ENCODE measurements at places on chromosomes 7 and 10.

DNA sequence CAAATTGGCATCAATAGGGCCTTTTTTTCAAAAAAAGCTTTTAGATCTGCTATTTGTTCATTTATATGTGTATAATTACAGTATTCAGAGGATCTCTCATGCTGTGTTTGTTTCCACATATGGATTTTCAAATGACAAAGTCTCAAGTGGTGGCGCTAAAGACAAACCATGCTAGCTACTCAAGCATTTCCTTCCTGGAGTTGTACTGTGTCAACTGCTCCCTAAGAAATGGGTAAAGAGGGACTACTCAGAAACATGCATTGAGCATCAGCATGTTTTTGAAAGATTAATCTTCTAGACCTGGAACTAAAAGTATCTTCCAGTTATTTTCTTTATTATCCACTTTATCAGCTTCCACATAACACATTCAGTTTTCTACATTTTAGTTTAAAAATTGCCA lies 12.7 kb downstream of the CNTNAP2 start:
- no peak for DNase-seq

DNA sequence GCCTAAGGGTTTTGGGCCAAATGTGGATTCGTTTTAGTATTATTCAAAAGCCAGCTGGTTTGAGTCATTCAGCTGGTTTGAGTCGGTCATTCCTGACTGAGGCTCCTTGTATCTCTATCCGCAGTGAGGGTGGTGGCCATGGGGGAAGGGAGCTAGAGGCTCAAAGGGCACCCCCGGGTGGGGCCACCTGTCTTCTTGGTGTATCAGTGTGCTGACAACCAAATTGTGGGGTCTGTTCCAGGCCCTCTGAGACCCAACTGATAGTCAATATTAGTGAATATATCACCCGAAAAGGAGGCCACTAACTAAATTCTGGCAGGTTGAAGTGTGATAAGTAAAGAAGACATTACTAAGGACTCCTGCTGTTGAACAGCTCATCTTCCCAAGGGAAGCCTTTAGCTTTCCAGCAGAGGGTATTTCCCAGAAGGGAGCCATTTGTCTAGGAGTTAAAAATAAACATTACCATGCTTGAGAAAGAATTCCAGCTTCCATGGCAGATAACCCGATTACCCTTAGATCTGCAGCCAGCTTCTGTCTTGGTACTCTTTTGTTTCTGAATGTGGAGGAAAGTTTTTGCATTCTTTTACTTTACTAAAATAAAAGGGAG lies 29.9 kb upstream of the DDX50 start:
- DNase-seq, result no peak

GRCh38 chr10:21372651-21373410 lies 152.7 kb downstream of the SKIDA1 start:
- peak; percentile 47 for DNase-seq

DNA sequence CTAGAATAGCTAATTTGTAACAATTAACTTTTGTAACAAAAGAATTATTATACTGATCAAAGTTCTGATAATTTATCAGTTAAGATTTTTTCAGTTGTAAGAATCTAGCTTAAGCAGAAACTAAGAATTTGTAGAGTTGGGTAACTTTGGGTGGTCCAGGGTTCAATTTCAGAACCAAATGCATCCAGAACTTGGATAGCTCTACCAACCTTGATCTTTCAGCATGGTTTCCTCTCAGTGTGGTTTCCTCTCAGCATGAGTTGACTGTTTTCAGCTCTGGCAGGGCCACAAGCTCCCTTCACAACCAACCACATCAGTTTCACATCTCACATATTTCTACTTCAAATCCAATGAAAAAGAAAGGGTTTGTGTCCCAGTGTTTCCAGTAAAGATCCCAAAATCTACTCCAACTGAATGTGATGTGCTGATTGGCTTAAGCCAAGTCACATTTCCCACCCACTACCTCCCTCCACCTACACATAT lies 3.3 kb upstream of the FAS start:
- no peak for DNase-seq

GRCh38 chr10:117741524-117741923 lies 199.0 kb downstream of the EMX2 start:
- DNase-seq, result no peak

GRCh38 chr7:13980474-13980873 lies 9.0 kb downstream of the ETV1 start:
- DNase-seq, result no peak

- no peak for DNase-seq
Observed at GRCh38 chr7:114645451-114645850, 230.8 kb downstream of the FOXP2 start.

- DNase-seq, result no peak
Observed at GRCh38 chr7:39248041-39248691, 270.5 kb downstream of the POU6F2 start.

GRCh38 chr7:140519007-140519399 lies 39.7 kb upstream of the MKRN1 start:
- DNase-seq, result no peak

DNA sequence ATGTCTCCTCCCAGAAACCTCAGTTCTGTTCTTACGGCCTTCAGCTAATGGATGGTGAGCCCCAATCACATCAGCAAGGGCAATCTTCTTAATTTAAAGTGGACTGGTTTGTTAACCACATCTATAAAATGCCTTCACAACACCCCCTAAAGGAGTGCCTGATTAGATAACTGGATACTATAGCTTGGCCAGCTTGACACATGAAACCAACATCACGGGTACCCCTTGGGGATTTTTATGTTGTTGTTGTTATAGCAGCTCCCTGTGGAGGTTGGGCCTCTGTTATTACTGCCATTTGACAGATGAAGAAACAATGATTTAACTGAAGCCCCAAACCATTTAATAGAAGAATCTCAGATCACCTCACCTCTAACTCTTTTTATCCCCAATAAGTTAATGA lies 26.8 kb downstream of the STRA8 start:
- no peak for DNase-seq

DNA sequence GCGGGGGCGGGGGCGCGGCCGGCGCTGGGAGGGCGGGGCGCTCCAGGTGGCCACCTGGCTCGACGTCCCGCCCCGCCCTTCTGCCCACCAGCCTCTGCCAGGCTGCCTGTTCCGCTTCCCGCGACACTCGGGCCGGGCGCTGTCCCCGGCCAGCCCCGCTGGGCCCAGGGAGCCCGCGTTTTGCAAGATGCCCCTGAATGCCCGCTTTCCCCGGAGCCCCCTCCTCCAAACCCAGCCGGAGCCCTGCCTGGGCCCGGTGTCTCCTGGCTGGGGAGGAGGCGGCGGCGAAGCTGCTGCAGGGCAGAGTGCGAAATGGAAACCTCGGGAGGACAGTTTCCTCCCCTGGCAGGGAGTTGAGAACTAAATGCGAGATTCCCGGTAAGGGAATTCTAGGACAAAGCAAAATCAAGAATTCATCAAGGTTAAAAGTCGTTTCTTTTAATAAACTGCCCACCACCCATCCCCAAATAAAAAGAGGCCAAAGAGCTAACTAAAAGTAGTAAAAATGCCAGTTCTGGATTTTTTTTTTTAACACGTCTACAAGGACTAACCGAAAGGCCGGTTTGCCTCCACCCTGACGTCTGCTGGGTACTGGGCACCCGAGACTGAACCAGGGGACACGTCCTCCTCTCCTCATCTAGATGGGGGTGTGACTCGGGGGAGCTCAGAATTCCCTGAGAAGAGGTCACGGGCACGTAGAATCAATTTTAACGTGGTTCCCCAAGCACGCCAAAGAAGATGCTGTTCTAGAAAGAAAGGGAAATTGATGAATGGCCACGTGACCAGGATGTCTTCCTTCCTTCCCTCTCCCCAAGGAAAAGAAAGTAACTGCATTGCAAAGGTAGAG lies 200.4 kb upstream of the NFE2L3 start:
- DNase-seq, result no peak

- DNase-seq, result no peak
Observed at GRCh38 chr7:32091608-32092210, 21.5 kb upstream of the PDE1C start.

GRCh38 chr7:80708123-80708522 lies 69.7 kb downstream of the CD36 start:
- no peak for DNase-seq

DNA sequence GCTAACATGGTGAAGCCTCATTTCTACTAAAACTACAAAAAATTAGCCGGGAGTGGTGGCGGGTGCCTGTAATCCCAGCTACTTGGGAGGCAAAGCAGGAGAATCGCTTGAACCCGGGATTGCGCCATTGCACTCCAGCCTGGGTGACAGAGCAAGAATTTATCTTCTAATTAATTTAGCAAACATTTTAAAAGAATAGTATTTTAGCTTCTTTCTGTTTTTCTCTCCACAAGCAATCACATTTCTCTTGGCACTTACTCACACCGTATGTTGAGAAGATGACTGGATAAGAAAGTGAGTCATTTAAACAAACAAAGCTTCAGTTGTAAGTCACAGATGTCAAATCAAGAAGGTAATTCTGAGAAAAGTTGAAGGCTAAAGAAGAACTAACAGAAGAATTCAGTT lies 264.0 kb downstream of the ARL4A start:
- DNase-seq, result no peak

GRCh38 chr7:23618241-23618640 lies 21.1 kb downstream of the CCDC126 start:
- DNase-seq, result no peak

- DNase-seq, result no peak
Observed at GRCh38 chr7:11330717-11331116, 357.0 kb downstream of the PHF14 start.

GRCh38 chr10:70376436-70377378 lies 5.7 kb downstream of the LRRC20 start:
- no peak for DNase-seq

GRCh38 chr7:32255036-32255435 lies 184.8 kb upstream of the PDE1C start:
- DNase-seq, result peak; percentile 52

- DNase-seq, result no peak
Observed at GRCh38 chr7:135493362-135493761, 16.5 kb downstream of the CNOT4 start.

DNA sequence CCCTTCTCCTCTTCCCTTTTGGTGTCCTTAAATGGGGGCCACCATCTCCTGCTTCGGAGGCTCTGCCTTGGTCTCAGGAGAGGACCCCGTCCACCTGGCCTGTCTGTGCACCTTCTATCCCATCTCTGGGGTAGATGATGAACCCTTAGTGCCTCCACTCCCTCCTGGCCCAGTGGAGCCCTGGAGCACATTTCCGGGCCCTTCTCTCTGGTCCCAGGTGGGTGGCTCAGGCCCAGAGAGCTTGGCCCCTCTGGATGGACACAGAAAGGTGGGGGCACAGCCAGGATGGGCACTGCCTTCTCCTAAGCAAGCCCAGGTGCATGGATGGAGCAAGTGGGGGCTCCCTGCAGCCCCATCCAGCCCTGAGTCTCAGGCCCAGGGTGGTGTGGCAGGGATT lies 121.4 kb upstream of the RET start:
- DNase-seq, result peak; percentile 15

DNA sequence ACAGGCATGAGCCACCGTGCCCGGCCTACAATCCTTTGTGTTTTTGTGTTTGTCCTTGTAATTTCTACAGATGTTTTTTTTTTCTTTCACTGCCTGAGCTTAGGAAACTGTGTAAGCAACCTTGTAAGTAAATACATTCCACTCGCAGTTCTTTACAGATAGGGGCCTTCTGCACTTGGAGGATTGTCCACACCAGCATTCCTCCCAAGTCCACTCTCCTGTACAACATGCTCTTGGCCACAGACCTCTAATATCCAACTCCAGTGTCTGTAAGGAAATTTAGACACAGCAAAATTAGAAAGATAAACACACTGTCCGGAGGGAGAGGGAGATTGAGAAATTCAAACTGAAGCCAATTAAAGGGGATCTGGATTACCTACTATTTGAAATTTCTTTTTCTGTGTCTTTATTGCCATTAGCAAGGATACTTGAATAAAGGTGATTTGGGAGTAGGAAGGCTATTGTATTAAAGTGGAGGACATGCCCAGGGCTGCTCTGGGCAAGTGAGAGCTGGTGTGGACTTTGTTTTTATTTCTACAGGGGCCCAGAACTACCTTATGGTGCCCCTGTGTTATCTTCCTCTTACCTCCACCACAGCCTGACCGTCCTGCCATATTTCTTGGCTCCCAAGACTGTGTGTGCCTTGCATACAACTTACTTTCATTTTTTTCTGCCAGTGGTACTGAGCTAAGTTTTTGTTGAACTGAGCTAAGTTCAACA lies 9.7 kb downstream of the MXI1 start:
- DNase-seq, result no peak

DNA sequence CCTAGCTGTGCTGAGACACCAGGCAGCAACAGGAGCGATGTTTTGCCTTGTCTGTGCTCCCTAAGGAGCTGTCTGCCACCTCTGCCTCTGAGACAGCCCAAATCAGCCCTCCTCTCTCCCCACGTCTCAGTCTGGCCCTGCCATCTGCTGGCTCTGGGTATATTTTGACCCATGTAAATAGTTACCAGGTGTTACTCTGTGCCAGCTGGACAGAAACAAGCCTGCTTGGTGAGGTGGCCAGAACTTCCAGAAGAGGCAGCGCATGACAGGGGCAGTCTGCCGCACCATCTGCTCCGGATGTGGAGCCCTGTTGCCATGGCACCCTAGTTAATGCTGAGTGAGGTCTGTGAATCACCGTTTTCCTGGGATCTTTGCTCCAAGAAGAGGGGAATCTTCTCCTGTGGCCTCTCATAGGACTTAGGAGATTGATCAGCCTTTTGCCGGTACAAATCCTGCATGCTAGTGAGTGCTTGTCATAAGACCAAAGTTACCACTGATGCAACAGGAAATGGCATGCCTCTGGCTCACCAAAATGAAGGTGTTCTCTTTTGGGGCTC lies 31.8 kb downstream of the GSTO2 start:
- peak; percentile 79 for DNase-seq

DNA sequence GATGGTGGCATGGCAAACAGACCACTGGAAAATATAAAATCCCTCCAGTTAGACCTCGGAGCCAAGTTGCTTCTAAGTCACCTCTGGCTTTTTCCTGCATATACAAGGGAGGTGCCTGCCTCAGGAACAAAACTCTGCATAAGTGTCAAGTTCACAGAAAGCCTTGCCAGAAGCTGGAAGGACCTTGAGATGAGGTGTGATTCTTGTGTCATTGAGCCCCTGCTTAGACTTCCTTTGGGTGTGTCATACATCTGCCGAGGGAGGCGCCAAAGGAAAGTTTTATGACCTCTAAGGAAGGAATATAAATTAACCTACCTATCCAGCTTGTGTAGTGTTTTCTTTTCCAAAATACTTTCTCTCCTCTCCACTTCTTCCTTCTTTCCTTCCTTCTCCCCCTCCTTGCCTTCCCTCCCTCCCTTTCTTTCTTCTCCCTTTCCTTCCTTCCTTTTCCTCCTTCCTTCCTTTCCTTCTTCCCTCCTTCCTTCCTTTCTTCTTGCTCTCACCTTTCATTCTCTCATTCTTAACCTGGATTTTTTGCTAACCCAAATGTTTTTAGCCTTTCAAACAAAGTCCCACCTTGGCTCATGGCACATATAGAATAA lies 75.2 kb downstream of the TRIL start:
- DNase-seq, result no peak

- DNase-seq, result no peak
Observed at GRCh38 chr7:21338728-21339164, 89.1 kb upstream of the SP4 start.

- DNase-seq, result no peak
Observed at GRCh38 chr10:5748394-5748803, 63.8 kb downstream of the TASOR2 start.

GRCh38 chr7:90761584-90761983 lies 165.5 kb downstream of the CDK14 start:
- DNase-seq, result no peak

- no peak for DNase-seq
Observed at GRCh38 chr7:50302486-50303334, 1.8 kb upstream of the IKZF1 start.

Data from Right ventricle myocardium superior (tissue), 1 donor.